ENCODE measurements at places on chromosomes 7 and 10.

DNA sequence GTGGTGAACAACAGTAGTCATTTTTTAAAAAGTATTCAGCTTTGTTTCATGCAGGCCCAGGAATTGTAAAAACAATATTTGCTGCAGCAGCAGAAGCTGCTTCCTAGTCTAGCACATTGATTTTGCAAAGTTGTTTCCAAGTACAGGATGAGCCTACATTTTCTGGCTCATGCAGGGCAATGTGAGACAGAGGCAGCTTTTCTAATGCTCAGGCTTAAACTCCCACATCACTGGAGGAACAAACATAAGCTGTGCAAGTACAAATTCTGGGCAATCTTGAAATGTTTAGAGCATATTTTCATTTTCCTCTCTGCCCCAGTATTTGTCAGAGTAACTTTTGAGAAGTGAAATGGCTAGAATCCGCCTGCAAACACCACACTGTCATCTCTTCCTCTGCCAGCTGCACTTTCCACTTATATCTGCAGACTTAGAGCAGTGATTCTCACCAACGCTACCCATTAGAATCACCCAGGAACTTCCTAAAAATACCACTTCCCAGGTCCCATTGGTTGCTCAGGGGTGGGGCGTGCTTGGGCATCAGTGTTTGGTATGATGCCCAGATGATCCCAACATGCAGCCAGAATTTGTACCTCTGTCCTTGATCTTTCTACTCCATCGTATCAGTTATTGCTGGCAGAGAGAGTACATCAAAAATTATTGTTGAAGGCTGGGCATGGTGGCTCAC lies 304.1 kb upstream of the LRGUK start:
- no peak for DNase-seq

DNA sequence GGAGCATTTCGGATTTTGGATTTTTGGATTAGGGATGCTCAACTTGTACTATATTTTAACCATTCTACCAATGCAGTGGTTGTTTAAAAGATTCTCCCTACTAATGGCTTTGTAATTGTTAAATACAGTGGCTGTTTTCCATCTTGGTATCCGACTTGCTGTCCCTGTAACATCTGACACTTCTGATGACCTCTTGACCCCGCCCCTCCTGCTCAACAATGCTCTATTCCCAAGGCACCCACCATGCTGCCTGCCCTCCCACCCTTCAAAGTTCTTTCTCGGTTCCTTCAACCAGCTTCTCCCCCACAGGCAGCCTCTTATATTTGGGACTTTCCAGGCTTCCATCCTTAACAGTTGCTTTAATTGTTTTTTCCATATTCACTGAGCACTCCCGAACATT lies 2.0 kb downstream of the PRTFDC1 start:
- no peak for DNase-seq

- DNase-seq, result no peak
Measured at GRCh38 chr10:29977171-29977570, 82.2 kb downstream of the JCAD start.

GRCh38 chr7:102085218-102085772 lies 201.4 kb upstream of the SH2B2 start:
- no peak for DNase-seq

DNA sequence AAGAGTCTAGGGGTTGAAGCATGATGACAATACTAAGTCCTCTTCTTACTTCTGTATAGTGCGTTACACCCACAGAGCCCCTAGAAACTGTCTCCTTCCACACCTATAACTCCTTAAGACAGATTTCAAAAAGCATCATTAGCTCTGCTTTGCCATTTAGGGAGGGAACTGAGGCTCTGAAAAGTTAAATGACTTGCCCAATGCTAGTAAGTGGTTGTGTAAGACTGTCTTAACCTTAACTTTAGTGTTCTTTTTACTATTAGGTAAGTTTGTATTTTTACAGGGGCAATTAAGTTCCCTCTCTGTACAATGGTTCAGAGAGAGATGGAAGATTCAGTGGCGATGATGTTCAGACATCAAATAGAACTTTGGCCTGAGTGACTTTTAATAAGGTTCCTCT lies 72.7 kb upstream of the ASAH2 start:
- DNase-seq, result no peak

- DNase-seq, result no peak
Measured at GRCh38 chr10:50514995-50515394, 108.8 kb downstream of the SGMS1 start.

GRCh38 chr10:101781984-101782810 lies 1.0 kb downstream of the NPM3 start:
- no peak for DNase-seq

- DNase-seq, result no peak
Measured at GRCh38 chr7:27875832-27876231, 135.9 kb downstream of the TAX1BP1 start.

DNA sequence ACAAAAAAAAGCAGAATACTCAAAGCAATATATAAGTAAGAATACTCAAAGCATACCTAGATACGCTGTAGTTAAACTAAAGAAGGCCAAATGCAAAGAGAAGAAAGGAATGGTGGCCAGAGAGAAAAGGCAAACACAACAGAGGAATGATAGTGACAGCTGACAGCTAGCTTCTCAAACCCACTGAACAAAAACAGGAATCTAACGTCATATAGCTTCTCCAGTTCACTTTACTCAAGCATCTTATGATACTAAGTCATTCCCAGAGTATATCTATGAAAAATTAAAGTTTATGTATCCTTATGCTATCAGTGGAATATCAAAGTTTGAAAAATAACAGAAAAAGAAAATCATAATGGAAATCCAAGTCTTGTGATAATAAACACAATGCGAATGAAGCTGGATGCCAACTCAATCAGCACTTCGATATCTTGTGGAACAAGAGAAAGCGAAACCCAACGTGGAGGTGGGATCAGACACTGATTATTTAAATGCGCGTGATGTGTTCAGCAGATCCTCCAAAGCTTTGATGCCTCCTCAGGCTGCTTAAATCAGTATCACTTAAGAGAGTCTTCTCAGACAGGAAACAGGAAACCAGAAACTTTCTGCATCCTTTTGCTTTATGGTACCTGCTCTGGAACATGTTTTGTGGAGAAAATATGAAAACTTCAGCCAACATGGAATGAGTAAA lies 102.8 kb downstream of the PIP4K2A start:
- DNase-seq, result no peak

DNA sequence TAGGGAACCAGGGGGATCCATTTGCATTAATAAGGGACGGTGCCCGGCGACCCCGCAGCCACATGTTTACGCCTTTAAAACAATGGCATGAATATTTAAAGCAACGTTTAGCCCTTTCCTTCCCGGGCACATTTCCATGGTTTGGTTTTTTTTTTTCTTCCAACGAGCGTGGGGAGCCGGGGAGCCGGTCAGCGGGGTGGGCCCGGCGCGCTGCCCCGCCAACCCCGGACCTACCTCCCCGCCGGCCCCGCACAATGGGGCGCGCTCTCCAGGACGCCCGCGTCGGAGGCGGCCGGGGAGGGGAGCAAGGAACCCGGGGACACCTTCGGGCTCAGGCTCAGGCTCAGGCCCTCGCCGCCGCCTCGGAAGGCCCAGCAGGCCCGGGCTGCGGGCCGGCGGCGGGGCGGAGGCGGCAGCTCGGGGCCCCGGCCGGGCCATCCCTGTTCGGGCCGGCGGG lies 1.0 kb downstream of the SEPHS1 start:
- DNase-seq, result no peak

DNA sequence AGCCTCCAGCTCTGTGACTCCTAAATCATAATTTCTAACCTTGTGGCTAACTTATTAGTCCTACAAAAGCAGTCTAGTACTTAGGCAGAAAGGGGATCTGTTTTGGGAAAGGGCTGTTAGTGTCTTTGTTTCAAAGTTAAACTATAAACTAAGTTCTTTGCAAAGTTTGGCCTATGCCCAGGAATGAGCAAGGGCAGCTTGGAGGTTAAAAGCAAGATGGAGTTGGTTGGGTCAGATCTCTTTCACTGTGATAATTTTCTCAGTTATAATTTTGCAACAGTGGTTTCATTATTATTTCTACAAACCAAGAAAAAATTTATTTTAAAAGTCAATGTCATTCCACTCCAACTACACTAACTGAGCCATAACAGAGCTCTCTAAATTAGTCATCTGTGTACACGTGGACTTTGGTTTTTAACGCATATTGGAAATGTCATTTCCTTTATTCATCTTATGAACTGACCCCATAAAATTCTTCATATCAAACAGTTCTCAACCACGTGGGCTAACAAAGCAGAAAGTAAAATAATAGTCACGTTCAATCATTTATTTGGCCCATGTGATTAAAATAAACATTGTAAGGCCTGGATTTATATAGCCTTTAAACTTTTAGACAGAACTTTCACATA lies 143.2 kb upstream of the C7orf33 start:
- DNase-seq, result no peak

- DNase-seq, result no peak
Measured at GRCh38 chr10:21318540-21319167, 206.8 kb downstream of the SKIDA1 start.

All from keratinocyte (primary cell).